ENCODE measurements at places on chromosomes 12 and 14.

DNA sequence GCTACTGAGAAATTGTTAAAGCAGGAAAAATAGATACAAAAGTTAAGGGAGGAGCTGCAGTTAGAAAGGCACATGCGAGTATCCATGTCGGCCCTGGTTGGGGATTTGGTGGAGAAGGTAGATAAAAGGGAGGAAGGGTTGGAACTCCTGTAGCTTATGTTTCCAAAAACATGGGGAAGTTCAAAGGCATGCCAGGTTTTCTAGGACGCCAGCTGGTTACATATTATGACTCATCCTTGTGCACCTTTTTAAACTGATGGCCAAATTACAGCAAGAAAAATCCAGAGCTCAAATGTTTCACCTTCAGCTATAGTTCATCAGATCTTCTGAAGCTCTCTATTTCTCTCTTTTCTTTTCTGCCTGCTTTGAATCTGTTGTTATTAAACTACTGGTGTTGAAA is 13.2 kb upstream of the MAP4K5 start:
- peak; percentile 47 for DNase-seq

- DNase-seq = no peak
Observed at GRCh38 chr14:64860039-64860438, 19.7 kb downstream of the SPTB start.

DNA sequence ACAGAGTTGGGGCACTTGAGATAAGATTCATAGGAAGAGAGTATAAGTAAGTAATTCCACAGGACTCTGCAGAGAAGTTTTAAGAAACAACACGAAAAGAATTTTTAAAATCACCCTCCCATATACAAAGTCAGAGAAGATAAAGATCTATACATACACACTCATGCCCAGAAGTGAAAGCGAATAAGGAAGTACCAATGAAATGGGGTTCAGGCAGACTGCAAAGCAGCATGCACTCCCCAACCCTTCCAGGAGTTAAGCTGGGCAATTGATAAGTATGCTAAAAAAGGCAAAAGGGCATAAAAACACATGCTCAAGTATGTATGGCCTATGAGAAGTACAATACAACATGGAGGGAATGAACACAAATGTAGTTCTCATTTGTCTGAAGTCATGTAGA is 246.2 kb upstream of the GRIP1 start:
- no peak for DNase-seq

GRCh38 chr12:66915306-66915904 is 236.5 kb upstream of the GRIP1 start:
- no peak for DNase-seq

GRCh38 chr14:64580467-64580866 is 30.7 kb downstream of the PPP1R36 start:
- DNase-seq = no peak

DNA sequence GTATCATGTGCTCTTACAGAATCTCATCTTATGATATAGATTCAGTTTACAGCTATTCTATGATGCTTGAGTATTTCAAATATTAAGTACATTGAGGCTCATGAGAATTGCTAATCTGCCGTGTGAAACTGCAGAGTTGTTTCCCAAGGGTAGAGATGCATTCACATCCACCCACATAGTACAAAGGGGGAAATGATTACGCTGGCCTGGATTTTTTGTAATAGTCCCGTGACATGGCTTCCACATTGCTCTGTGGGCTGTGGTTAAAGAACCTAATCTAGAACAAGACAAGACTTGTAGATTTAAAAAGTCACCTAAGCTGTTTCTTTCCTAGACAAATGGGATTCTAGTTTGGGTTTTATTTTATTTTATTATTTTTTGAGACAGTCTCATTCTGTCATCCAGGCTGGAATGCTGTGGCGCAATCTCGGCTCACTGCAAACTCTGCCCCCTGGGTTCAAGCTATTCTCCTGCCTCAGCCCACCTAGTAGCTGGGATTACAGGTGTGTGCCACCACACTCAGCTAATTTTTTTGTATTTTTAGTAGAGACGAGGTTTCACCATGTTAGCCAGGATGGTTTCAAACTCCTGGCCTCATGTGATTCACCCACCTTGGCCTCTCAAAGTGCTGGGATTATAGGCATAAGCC is 13.0 kb upstream of the RIOX1 start:
- DNase-seq = no peak

DNA sequence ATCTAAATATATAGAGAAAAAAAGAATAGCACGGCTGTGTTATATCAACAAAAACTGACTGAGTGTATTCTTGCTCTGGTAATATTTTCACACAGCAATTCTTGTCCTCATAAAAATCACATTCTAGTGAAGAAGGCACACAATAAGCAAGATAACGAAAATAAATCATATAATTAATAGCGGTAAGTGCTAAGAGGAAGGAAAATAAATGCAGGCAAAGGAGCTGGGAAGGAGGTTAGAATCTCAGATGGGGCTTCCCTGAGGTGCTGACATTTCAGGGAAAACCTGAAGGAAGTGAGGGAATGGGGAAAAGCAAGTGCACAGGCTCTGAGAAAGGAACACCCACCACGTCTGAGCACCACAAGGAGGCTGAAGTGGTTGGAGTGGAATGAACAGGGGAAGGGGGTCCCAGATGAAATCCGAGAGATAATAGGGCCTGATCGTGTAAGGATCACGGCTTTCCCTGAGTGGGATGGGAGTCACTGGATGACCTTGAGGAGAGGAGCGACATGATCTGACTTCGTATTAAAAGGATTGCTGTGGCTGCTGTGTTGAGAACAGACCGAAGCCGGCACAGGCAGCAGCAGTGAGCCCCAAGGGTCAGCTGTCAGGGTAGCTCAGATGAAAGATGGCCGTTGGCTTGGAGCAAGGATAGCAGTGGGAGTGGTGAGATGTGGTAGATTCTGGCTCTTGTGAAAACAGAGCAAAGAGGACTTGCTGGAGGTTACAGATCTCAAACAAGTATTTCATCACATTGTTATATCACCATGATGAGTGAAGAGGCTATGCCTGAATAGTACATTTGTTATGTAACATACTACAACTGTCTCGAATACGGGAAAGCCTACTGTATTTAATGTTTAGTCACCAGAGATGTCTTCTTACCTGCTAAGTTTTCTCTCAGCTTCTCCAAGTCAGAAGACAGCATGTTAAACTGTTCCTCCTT is 67.1 kb upstream of the VPS33A start:
- DNase-seq = no peak
